ELF-1 (cell line): ENCODE measurements at places on chromosomes 3 and 15.

- no peak for DNase-seq
These were observed 668.5 kb downstream of the PLOD2 start for GRCh38 chr3:145492456-145492855.

GRCh38 chr15:92763459-92763858, 107.9 kb upstream of the FAM174B start:
- DNase-seq, result no peak

GRCh38 chr3:157046520-157046919, 113.4 kb downstream of the CCNL1 start:
- DNase-seq, result no peak

DNA sequence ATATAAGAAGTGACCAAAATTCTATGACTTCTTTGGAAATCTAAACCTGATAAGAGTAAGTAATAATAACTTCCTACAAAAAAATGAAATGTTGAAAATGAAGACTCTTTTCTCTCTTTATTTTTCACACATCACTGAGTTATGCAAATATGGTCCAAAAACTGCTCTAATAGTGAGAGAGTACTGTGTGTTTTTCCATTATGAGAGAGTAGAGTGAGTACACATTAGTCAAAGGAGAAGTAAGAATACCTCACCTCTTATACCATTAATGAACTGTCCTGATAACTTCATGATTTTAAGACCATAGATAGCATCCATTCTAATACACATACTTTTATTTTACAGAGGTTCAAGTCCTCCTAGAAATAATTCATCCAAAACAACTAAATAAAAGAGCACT, 1310.2 kb downstream of the SI start:
- DNase-seq, result no peak

GRCh38 chr3:40130721-40131120, 178.8 kb upstream of the EIF1B start:
- DNase-seq, result no peak

DNA sequence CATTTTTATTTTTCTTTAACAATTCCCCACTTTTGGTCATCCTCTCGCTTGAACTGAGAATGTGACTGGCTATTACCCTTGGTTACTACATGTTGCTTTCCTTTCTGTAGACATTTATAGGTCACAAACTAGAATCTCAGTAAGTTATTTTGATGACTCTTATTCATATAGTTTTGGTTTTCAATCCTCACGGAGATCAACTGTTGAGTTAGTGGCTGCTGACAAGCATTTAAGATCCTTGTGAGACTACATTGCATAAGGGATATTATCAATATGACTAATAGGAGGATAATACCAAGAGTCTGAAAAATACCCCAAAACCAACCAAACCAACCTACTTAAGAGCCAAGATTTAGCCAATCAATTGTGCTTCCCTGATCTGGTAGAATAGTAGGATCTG, 16.3 kb downstream of the CCR3 start:
- no peak for DNase-seq

DNA sequence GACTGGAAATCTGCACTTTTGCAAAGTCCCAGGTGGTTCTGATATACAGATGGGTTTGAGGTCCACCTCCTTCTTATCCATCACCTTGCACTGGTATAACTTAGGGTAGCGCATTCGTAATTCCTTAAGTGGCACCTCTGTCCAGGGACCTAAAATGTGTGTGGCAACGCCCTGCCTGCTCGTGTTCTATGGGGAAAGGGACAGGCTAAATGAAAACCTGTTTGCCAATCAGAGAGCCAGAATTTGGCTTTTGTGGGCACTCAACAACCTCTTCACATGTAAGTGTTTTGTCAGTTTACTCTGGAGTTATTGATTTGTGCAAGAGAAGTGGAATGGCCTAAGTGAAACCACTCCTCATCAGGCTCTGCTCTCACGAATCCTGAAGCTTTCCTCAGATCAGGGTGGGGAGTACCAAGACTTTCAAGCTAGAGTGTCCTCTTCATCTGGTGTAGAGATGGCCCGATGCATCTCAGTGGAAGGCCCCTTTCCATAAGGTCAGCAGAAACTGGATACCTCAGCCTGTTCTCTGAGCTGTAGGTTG, 138.3 kb downstream of the ALDH1A2 start:
- DNase-seq, result no peak

DNA sequence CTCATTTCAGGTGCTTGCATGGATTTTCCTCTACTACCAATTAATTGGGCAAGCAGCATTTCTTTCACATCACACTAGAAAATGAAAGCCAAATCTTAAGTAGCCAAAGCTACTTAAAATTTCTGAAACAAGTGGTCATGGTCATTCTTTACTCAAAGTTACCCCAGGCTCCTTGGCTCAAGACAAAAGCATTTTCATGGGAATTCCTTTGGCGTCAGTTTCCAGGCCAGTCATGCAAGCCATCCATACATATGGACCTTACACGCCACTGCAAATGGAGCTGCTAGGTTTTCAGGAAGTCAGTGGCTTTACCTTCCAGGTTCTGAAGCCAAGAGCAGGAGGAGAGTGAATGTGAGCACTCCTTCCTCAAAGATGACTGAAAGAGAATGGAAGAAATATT, 83.7 kb upstream of the IL12A start:
- DNase-seq, result no peak

DNA sequence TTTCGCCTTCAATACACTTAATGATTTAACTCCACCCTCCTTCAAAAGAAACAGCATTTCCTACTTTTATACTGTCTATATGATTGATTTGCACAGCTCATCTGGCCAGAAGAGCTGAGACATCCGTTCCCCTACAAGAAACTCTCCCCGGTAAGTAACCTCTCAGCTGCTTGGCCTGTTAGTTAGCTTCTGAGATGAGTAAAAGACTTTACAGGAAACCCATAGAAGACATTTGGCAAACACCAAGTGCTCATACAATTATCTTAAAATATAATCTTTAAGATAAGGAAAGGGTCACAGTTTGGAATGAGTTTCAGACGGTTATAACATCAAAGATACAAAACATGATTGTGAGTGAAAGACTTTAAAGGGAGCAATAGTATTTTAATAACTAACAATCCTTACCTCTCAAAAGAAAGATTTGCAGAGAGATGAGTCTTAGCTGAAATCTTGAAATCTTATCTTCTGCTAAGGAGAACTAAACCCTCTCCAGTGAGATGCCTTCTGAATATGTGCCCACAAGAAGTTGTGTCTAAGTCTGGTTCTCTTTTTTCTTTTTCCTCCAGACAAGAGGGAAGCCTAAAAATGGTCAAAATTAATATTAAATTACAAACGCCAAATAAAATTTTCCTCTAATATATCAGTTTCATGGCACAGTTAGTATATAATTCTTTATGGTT, at the start of gene CCR5:
Gene CCR5, plus strand, starts transcription at position 108 of the 680 bp plus-strand sequence. CDS start 1,957 bp downstream, outside the sequence.
- DNase-seq, result no peak

- no peak for DNase-seq
These were observed 74.5 kb downstream of the SLC7A14 start for GRCh38 chr3:170511371-170511770.

GRCh38 chr3:28171962-28172361, 69.5 kb upstream of the CMC1 start:
- no peak for DNase-seq

GRCh38 chr3:40867797-40868196, 331.5 kb upstream of the CTNNB1 start:
- DNase-seq, result no peak

- no peak for DNase-seq
These were observed 3.2 kb downstream of the CCDC80 start for GRCh38 chr3:112637700-112638099.

GRCh38 chr15:61835496-61836106, 224.6 kb downstream of the VPS13C start:
- DNase-seq, result peak; percentile 84

DNA sequence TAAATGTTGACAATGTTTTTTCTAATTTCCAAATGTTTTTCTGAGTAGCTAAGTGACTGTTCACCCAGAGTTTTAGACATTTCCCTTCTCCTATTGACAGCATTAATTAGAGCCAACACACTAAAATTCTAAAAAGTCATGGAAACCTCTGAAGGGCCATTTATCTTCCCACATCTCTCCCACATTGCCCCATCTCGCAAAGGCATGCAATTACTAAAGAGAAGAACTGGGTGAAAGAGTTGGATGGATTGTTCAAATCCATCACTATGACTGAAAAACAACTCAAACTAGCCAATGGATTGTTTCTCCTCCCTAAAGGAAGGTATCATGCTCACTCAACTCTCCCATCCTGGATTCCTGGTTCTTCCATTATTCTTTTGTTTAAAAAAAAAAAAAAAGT, 30.0 kb upstream of the PHLDB2 start:
- no peak for DNase-seq

DNA sequence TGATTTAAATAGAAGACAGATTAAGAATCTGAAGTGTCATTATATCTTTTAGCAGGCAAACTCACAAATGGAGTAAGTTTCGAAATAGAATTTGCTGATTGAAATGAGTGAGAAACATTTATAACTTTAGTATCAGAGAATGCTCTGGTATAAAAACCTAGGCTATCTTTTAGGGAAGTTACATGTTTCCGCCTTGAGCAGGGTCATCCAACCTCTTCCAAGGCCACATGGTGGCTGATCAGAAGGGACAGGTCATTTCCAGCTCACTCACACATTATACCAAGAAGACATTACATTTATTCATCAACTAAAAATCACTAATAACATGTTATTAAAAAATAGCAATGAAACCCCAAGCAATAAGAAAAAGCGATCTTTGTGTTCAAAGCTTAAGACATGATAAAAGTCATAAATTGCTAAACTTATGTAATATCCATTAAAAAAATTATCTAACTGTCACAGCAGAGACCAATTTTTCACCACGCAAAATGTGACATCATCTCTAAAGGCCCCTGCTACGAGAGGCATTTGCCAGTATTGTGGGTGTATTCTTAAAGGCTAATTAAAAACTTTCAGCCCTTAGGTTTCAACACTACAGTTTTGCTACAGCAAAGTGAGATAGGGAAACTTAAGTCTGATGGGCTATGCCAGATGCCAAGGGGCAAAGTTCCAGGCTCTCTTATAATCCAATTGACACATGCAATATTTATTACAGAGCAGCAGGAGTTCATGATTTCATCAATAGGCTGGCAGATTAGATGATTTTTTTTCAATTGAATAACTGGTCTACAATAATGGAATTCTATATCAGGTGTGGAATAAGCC, 240.4 kb upstream of the TBL1XR1 start:
- no peak for DNase-seq

DNA sequence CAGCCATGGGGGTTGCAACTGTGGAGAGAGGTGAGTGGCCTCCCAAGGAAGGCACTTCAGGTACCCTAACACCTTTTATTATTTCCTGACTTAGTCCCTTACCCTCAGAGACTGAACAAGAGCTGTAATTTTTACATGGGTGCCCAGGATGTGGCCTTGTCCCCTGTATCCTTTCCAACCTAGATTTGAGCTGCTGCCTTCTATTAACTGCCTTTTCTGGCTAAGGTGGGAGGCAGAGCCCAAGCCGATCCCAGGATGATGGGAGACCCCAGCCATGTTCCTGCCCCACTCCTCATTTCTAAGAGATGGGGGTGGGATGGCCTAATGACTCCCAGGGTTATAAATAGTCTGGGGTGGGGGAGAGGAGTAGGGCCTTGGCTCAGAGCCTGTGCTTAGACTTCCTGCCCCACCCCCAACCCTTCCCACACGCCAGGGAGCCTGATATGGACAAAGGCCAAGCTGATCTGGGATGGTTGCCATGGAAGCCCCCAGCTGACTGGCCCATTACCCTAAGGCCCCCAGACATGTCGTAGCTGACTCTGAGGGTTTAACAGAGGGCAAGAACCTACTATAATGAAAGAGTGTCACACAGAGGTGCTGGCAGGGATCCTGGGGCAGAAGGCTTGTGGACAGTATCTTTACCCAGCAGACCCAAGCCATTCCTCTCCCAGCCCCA, 1.9 kb downstream of the KLHDC8B start:
- peak; percentile 83 for DNase-seq
